ENCODE measurements at places on chromosomes 6 and 20.

DNA sequence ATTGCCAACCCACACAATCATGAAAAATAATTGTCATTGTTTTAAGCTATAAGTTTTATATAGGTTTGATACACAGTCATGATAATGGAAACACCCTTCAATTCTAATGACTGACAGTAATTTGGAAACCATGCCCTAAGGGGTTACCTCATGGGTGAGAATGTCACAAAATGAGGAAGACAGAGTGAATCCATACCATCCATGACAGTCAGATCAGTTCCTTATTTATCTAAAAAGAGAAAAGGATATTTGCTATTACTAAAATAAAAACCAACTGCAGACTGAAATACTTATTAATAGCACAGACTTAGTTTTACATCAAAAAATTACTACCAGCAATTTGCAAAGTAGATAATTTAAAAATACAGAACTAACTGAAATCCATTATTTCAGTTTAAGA is 437.8 kb downstream of the UTRN start:
- DNase-seq = no peak

DNA sequence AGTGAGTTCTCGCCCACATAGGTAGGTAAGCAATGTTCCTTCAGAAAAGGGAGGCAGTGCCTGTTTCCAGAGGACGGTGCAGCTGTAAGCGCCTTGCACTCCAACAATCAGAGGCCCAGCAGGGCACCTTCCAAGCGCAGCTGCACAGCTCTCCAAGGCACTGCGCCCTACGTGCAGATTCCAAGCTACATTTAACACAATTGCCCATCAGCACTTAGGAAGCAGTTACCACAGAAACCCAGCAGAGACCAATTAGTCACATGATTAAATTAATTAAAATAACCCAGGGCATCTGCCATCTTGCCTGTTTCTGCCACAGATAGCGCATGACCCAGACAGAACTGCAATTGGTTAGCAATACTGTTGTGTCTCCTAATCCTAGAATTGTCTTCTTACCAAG is 65.5 kb downstream of the SOBP start:
- no peak for DNase-seq

GRCh38 chr6:33744001-33744848 is 2.5 kb downstream of the IP6K3 start:
- peak; percentile 63 for DNase-seq

- DNase-seq = no peak
These were observed 45.0 kb downstream of the BMP2 start for GRCh38 chr20:6812530-6812929.

- no peak for DNase-seq
These were observed 356.3 kb downstream of the HTR1B start for GRCh38 chr6:77106992-77107391.

DNA sequence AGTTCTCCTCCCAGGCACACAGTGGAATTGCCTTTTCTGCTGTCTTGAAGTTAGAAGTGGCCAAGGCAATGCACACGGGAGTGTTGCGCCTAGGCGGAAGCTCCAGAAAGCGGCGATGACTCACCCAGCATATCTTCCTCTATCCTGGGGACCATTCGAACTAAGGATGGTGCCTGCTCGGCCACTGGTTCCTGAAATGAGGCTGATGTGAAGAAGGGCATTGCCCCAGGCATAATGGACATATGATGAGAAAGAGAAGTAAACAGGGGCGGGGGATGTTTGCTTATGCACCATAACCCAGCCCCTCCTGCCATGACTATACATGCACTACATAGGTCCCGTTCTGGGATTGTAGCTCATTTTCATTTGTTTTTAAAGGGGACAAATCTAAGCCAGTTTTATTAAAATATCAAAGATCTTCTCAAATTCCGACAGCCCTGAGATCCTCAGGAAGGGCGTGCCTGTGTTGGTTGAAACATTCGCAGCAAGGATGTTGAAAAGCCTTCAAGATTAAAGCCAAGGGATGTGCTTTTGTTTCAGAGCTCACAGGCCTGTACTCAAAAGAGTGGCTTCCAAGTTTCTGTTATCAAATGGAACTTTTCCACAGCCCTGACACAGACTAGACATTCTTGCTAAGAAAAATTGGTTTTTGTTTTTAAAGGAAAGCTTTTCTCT is 218.5 kb downstream of the LY86 start:
- no peak for DNase-seq

DNA sequence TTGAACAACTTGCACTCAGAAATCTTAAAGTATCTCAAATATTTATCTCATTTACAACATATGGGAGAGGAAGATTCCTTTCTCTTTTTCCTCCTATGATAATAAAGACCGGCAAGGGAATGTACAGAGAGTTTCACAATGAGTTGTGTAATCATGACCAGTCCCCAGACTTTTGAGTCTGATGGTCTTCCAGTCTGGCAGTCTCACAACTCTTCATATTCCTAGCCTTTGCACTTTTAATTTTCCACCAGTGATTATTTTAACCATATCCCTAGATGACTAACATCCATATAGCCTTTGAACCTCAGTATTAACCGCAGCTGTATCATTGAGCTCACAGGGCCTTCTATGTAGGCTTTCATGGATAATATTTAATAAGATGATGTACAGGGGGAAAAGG is 278.5 kb downstream of the KHDC1L start:
- no peak for DNase-seq

DNA sequence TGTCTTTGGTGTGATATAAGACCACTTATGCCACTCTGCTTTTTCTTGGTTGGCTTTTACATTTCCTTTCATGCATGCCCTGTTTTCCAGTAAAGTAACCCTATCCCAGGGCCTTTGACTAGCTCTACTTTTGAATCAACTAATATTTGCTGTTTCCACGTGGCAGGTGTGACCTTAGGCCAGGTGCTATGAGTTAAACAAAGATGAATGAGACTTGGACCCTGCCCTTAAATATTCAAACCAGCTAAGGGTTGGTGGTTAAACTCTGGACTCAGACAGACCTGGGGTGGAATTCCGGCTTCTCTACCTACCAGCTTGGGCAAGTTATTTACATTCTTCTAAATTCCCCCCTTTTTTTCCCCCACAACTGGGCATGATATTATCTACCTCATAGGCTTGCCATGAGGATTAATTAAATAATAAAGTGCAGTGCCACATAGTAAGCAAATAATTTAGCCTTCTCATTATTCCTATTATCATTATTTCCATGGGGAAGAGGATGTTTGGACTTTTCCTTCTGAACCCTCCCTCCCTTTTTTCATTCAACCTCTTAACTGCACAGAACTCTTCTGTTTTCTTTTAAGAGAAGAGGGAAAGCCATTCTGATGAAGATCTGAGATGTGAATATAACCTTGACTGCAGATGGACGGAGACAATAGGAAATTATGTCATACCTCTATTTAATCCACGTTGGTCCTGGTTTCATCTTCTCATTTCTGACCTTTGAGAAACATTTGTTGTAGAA is 143.6 kb upstream of the TNFAIP3 start:
- no peak for DNase-seq

DNA sequence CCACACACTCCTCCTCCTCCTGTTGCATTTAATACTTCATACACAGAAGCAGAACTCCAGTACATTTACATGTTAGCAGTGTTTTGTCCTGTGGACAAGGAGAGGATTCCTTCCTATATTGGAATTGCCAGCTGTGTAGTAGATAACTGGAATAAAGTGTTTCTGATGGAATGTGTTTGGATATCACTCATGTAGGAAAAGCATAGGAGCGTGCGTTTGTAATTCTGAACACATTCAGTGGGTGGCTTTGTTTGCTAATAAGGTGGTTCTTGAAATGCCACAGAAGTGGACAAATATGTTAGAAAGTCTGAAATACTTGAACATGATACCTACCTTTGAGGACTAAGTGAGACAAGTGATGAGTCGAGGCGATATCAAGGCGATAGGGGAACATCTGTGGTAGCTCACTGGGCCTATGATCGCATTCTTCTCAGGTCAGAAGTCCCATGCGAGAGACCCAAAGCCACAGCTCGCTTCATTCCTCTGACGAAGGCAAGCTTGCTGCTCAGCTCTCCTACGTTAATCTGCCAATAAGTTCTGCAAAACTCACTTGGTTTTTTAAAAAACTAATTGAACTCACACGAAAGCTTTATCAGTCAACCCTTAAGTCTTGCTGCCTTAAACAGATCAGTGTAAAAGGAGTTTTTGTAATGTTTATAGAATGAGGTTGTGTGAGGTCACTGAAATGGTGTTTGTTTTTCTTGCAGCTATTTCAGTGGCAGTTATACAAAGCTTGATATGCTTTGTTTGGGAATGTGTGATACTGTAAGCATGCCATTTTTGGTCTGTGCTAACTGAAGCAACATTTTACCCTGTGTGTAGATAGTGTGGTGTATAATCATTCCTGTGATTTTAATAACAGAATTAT is 159.9 kb downstream of the SOX4 start:
- DNase-seq = no peak

Data from ACHN (cell line).